ENCODE measurements at places on chromosomes 4 and X.

- no peak for DNase-seq
Measured at GRCh38 chr4:174742561-174742960, 86.5 kb downstream of the GLRA3 start.

DNA sequence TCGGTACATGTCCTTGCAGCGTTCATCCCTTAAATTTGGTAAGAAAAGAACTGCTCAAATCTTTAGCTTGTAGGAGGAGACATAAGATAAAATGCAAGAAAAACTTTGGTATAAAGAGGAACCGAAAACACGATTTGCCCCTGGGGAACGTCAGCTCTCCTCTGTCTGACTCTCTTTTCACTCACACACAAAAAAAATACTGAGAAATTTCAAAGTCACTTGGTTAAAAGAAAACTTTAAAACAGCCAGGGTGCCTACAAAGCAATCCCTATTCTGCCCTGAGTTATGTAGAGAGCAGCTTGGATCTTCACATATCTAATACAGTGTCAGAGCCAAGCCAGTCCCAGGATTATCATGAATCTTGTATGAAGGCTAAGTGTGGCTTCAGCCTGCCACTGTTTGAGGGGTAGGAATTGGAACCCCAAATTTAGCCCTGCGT is 248.5 kb upstream of the CXXC4 start:
- no peak for DNase-seq

GRCh38 chr4:22762548-22762947 is 69.8 kb downstream of the GBA3 start:
- DNase-seq, result no peak

- no peak for DNase-seq
Measured at GRCh38 chr4:146638786-146639505, at the start of gene POU4F2. POU4F2 (plus strand) TSS chr4:146638893; CDS start chr4:146639141, 248 bp downstream.

DNA sequence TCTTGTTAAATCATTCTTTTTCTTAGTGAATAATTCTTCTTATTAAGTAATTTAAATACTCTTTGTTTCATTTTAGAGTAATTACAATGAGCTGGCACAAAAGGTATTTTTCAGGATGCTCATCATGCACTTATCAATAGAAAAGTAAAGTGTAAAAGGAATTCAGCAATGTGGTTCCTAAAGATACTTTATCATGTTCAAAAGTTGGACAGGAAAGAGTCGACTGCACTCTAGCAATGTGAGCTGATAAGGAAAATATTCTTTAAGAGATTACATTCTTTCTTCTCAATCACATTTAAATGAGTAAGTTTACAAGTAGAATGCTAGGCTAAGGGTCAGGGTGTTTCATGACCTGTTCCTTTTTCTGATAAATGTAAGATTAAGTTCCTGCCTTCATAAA is 609.5 kb upstream of the FAM241A start:
- no peak for DNase-seq

DNA sequence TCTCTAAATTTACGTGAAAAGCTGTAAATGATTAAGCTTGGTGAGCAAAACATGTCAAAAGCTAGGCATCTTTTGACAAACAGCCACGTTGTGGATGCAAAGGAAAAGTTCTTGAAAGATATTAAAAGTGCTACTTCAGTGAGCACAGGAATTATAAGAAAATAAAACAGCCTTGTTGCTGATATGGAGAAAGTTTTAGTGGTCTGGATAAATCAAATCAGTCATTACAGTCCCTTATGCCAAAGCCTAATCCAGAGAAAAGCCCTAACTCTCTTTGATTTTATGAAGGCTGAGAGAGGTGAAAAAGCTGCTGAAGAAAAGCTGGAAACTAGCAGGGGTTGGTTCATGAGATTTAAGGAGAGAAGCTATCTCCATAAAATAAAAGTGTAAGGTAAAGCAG is 487.2 kb downstream of the CCSER1 start:
- DNase-seq, result no peak

DNA sequence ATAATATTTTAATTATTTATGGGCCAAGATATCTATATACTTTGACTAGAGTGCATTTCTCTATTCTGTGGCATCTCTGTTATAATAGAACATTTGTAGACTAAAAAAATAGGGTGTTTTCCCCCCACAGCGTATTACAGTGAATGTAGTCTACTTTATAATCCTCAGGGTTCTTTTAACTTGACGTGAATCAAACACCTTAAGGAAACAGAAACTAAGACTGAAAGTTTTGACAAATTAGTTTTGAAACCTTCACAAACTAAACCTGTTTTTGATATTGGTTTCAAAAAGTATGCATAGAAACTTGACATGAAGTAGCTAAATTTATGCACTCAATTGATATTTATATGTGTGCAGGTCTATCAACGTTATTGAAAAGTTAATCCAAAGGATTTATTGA is 1963.1 kb upstream of the TENM3 start:
- no peak for DNase-seq

DNA sequence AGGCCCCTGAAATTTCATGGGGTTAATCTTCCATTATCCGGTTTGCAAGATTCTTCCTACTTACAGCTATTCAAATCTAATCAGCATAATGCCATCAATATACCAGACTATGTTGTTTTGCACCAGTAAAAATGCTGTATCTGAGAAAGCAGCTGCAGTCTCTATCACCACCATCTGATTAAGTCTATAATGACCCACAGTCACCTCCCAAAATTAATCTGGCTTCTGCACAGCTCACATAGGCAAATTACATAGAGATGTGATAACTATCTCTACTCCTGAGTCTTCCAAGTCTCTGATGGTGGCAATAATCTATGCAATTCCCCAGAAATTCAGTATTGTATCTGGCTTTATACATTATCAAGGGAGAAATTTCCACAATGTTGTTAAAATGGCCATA is 113.2 kb downstream of the STPG2 start:
- no peak for DNase-seq

DNA sequence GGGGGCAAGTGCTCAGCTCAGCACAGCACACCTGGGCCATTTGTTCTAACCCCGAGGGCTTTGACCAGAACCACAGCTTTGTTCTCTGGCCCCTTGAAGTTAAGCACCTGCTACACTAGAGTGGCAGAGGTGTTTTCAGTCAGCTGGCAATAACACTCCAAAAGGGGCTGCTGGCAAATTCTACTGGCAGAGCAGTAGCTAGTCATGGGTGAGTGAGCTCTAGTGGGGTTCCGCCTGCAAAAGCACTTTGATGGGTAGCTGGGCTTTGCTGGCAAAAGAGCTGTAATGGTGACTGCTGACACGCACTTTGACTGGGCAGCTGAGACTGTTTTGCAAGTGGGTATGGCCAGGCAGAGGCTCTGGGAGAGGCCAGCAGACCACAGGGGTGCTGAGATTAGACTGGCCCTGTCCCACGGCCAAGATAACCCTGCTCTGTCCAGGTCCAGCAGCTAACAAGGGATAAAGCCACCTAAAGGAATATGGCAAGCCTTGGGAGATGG is 65.2 kb upstream of the TENT5D start:
- no peak for DNase-seq

DNA sequence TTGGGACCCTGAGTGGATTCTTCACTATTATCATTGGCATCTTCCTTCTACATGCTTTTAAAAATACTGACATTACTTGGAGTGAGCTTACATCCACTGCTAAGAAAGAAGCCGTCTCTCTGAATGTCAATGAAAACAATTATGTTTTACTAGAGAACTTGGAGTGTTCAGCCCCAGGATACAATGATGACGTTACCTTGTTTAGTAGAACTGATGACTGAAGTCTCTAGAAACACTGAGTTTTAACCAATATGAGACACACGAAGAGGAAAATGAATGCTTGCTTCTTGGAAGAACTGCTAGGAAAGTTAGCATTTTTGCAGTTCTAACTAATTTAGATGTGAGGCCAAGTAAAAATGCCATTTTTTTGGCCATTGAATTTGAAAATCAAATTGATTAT is 19.4 kb downstream of the NIPAL1 start:
- DNase-seq, result no peak

DNA sequence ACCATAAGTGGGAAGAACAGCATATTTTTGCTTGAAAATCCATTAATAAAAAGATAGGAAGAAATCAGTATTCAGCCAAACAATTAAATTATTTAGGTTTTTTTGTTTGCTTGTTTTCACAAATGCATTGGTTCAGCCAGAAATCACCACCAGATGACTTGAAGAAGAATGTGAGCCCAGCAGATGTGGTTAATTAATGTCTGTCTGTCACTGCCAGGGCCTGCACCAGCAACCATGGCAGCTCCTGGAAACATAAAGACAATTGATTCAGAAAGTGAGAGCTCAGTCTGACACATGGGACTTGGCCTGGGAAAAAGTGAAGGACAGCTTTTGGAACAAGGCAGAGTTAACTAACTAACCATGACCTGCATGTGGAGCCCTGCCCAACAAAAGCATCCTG is 74.0 kb downstream of the MAOB start:
- no peak for DNase-seq

DNA sequence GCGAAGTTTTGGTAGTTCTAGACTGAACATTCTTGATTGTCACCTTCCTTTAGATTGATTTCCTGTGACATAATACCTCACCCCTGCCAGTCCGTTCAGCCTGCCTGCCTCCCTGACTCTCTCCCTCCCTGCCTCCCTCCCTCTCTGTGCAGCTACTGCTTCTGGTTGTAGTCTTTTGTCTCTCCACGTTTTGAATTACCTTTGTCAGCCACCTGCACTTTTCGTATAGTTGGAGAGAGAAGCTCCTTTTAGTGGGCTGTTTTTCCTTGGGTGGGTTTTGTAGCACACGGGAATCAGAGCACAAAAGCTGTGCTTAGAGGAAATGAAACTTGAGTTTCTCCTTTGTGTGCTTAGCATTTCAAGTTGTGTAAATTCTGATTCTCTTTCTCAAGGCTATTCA is 32.6 kb upstream of the MSMO1 start:
- peak; percentile 1 for DNase-seq

DNA sequence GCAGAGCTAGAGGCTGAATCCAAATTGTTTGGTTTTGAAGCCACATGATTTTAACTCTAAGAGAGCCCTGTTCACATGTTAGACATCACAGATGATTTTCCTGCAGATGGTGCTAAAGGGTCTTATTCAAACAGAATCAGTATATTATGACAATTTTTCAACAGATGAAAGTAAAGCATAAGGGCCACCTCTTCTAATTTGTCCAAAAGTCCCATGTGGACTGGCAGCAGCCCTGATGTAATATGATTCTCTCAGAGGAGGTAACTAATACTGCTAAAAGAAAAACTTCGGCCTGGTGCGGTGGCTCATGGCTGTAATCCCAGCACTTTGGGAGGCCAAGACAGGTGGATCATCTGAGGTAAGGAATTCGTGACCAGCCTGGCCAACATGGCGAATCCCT is 26.0 kb upstream of the SETD7 start:
- no peak for DNase-seq

- DNase-seq, result no peak
Measured at GRCh38 chr4:146236216-146236615, 21.9 kb downstream of the REELD1 start.

GRCh38 chrX:154515090-154515965 is 704 bp downstream of the FAM3A start:
- no peak for DNase-seq

- DNase-seq, result no peak
Measured at GRCh38 chr4:17535906-17536305, 20.9 kb downstream of the CLRN2 start.

GRCh38 chrX:123753656-123754350 is 21.0 kb upstream of the THOC2 start:
- no peak for DNase-seq

DNA sequence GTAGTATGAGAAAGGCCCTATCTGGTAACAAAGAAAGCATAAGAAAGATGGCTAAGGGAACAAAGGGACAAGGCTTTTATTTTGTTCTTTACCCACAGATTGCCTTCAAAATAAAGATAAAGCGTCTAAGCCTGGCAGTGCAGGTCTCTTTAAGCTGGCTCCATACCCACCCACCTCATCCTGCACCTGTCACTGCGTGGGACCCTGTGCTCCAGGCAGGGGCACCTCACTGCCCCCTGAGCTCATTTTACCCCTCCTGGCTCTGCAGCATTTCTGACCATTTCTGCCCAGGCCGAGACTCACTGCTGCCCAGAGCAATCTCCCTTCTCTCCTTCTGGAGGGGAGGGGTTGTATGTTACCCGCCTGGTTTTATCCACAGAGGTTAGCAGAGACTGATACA is 1.7 kb upstream of the CYP4V2 start:
- DNase-seq, result no peak

- no peak for DNase-seq
Measured at GRCh38 chrX:132491191-132491590, 2.4 kb upstream of the MBNL3 start.

- DNase-seq, result no peak
Measured at GRCh38 chrX:15939737-15940136, 85.1 kb upstream of the AP1S2 start.

DNA sequence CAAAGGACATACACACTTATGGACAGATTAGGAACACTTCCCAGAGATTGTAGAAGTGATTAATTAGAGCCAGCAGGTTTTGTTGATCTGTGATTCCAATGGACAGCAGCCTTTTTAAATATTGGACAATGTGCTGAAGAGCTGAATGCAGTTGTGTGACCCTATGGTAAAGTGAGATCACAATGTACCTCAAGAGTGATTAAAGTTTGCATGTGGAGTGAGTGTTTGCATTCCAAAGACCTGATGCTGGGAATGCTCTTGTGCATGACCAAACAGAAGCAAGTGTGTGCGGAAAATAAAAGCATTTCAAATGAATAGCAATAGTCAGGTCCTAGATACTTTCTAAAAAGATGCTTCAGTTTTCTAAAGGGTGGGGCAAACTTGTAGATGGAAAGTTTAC is 154.1 kb downstream of the BANK1 start:
- DNase-seq, result no peak

DNA sequence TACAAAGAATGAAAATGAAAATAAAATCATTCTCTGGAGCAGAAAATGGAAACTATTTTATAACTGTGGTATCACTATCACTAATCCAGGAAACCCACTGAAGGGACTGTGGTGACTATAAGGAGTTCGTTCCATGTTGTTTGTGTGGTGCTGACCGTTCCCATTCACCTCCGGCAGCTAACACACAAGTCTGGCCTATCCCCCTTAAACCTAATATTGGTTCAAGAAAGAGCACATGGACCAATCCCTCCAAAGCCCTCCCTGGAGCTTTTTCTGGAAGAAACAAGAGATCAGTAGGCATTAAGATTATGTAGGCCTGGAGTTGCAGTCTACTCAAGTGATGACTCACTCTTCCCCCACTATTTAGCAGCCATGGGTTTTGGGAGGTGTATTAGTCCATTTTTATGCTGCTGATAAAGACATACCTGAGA is 25.9 kb upstream of the FAM241A start:
- no peak for DNase-seq

GRCh38 chrX:38717871-38718270 is 83.4 kb upstream of the MID1IP1 start:
- DNase-seq, result no peak

- DNase-seq, result no peak
Measured at GRCh38 chrX:103248553-103248952, 6.4 kb downstream of the TCEAL8 start.

Data from activated CD4-positive, alpha-beta T cell treated with anti-CD3 and anti-CD28 coated beads, Interleukin-2, amount 50 U/mL, for 4 hours (primary cell).